ENCODE measurements at places on chromosomes 12 and 14.

GRCh38 chr12:54988402-54989054, 4.0 kb upstream of the TESPA1 start:
- no peak for DNase-seq

DNA sequence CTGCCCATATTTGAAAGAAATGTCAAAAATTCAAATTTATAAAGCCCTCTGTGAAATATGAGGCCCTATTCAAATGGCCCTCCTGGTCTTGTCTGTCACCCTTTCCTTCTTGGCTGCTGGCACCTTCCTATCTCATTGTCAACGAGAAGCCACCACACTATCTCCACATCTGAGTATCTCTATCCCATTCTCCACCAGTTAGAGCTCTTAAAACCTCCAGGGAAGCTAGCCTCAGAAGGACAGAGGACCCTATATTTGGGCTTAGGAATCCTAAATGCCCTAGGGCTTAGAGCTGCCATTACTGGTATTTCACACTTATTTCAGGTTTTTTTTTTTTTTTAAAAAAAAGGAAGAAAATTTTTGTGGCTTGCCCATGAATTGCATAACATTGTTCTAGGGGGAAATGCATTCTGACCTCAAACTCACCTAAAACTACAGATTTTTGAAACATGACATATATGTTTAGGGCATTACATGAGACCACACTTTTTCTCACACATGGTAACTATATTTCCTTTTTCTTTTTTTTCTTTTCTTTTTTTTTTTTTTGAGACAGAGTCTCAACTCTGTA, 25.0 kb downstream of the SLC25A21 start:
- no peak for DNase-seq

- no peak for DNase-seq
Measured at GRCh38 chr12:109717390-109718357, 4.0 kb downstream of the FAM222A start.

GRCh38 chr14:83290447-83290846, 1756.8 kb upstream of the SEL1L start:
- no peak for DNase-seq

DNA sequence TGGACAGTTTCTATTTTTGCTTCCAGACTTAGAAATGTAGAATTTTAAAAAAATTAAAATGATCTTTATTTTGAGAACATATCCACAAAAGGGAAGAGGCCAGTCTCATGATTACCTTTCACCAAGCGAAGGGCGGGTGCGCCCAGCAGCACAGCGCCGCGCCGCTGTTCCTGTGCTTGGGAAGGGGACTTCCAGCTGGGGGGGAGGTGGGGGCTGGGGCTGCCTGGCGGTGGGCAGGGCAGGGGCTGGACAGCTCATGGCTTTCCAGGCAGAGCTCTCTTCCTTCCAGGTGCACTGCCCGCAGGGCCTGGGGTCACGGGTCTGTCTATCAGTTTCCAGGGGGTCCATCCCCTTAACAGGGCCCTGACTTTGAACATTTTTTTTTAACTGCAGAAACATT, 199.9 kb downstream of the TTC7B start:
- DNase-seq = no peak

DNA sequence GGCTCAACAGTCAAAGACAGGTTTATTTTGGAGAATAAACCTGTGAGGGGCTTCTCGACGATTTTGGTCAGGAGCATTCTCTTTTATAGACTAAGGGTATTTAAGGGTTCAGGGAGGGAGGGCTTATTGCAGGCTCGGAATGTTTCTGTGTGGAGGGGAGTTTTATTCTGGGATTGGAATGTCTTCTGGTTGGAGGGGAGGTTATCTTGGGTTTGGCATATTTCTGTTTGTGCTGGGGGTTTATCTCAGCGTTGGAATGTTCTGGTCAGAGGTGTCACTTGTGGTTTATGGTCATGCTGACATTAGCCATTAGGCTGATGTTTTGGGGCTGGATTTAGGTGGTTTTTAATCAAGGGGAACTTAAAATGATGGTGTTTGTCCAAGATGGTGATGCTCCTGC, 103.9 kb downstream of the SUDS3 start:
- DNase-seq = no peak

DNA sequence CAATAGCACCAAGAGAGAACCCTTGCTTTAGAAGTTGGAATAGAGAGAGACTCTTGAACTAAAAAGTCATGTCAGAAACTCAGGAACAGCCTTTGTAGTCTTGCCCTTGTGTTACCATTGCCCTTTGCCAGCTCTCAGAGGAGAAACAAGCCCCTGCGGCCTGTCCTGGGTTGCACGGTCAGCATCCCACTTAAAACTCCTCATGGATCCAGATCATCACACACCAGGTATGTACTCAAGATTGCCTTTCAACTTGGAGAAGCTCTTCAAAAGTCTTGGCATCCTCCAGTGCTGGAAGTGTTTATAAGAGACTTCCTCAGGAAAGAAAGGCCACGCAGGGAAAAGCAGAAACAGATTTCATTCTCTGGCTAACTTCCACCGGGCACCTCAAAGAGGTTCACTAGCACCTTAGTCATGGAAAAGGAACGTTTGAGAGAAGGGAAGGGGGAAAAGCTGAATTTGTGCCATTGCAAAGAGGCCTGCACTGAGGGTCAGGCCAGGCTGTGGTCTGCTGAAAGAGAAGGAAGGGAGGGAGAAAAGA, 594.2 kb downstream of the MED13L start:
- no peak for DNase-seq

GRCh38 chr14:31879661-31880348, 197.3 kb upstream of the ARHGAP5 start:
- no peak for DNase-seq

GRCh38 chr12:106138357-106138632, 459 bp downstream of the NUAK1 start:
- no peak for DNase-seq

DNA sequence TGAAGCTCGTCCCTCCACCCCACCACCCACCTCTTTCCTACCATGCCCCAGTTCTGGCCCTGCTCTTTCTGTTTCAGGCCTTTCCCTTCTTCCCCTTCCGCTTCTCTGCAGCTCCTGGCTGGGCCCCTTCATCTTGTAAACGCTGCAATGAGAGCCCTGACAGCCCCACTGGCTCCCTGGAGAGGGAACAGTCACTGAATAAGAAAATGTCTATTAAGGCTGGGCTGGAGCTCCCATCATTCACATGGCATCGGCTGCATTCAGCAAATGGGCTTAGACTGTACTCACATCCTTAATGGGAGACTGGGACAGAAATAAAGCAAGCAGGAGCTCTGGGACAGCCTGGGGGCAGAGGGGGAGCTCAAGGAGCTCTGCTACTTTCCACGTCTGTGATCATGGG, 45.2 kb upstream of the TUNAR start:
- no peak for DNase-seq

DNA sequence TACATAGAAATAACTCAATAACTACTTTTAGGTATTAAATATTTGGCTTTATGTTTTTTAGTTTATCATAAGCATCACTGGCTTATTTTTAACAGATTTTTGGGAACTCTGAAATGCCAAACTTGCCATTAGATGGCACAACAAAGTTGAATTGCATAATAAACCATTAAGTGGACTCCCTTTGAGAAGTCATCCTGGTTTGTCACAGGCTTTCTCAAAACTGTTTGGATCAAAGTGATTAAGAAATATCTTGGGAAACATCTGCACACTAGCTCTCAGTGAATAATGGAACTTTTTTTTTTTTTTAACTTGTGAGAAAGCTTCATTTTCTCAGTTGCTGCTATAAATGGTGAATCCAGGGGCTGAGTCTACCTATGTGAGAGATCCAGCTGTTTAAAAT, 4.3 kb downstream of the SLC16A7 start:
- no peak for DNase-seq

GRCh38 chr12:104360157-104360556, 56.6 kb downstream of the EID3 start:
- DNase-seq = no peak

- no peak for DNase-seq
Measured at GRCh38 chr14:44897845-44898151, 63.9 kb downstream of the KLHL28 start.

DNA sequence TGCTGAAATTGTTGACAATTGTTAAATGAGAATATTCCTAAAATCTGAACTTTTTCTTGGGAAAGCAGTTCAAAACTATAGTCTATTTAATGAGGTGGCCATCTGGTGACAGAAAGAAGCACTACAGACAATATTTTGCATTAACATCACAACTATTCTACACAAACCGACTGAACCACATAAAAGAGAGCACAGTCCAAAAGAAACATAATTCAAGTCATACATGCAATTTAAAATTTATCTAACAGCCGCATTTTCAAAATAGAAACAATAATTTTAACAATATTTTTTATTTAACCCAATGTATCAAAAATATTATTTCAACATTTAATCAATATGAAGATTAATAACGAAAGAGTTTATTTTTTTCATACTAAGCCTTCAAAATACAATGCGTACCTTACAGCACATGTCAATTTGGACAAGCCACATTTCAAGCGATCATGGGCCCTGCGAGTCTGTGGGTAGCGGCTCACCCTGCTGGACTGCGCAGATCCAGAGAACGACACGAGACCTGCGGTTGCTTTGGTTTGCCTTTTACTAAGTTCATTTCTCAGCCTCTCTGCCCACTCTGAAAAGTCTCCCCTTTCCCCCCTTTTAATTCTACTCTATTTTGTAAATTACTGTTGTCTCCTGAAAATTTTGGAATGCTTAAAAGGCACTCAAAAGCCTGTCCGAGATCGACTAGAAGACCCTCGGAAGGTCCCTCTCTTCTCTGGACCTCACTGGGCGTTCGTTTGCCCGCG, 947 bp upstream of the LRRC9 start:
- peak; percentile 71 for DNase-seq

GRCh38 chr12:122363782-122364181, 58.7 kb downstream of the CLIP1 start:
- DNase-seq = no peak

- DNase-seq = no peak
Measured at GRCh38 chr12:82650627-82651337, 35.9 kb upstream of the TMTC2 start.

GRCh38 chr12:22536346-22536945, 7.9 kb downstream of the C2CD5 start:
- DNase-seq = no peak

DNA sequence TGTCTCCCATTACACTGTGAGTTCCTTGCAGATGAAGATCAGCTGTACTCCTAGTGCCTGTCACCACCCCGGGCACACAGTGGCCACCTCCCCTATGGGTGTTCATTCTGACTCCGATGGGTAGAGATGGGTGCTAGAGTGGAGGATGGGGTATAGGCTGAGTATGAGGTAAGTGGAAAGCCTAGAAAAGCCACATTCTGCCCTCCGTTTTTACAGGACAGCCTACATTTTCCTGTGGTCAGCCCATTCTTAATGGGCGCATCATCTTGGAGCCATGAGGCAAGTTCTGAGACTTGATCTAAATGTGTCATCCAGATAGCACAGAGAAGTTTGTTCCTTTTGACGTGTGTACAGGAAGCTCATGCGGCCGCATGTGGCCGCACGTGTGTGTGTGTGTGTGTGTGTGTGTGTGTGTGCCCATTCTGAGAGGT, 166.7 kb upstream of the HIF1A start:
- DNase-seq = peak; percentile 81

GRCh38 chr12:114696443-114697242, 12.7 kb upstream of the TBX3 start:
- DNase-seq = no peak

Measured in HTR-8/SVneo (cell line).